Stimulated activated CD4-positive, alpha-beta T cell treated with anti-CD3 and anti-CD28 coated beads, Interleukin-15, amount 100 ng/mL, for 24 hours (primary cell): ENCODE measurements at places on chromosomes 6 and 20.

DNA sequence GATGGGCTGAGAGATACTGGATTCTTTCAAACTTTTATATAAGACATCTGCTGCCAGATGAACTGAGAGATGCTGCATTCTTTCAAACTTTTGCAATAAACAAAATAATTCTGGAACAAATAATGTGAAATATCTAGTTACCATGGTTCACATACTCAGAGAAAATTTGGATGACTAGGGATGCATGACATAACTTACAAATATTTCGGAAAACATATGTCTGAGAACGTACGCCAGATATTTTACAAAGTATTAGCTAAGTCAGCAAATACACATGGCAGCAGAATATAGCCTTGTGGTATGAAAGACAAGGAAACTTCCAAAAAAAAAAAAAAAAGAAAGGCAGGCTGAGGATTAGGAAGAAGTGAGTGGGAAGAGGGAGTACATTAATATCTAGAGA, 113.3 kb upstream of the TRAF3IP2 start:
- no peak for DNase-seq

DNA sequence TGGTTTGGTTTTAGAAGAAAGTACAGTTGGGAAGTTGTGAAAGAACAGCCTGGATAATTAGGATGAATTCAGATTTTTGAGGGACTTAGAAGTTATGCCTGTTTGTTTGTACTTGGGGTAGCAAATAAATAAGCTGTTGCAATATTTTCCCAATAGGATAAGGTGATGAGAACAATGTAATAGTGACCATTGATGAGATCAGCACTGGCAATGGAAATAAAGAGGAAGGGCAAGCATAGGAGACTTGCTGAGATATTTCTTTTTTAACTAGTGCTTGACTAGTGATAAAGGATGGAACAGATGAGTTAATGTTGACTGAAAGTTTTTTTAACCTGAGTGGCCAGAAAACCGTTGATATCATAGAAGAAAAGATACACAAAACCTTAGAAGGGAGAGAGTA, 498.8 kb downstream of the CDKAL1 start:
- DNase-seq: no peak

DNA sequence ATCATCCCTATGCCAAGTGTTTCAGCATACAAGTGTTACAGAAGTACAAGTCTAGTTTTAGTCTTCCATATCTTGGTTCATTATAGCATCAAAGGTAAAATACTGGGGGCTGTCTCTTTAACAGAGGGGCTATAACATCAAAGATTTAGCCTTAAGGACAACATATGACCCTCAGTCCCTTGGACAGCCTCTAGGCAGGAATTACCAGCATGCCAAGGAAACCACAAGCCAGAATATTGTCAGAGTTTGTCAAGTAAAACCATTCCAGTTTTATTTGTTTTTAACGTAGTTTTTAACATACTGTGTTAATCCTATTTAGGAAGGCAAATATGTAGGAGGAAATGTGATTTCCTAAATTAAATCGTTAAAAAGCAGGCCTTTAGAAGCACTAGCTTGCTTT, 18.6 kb downstream of the ZKSCAN8 start:
- DNase-seq: no peak

DNA sequence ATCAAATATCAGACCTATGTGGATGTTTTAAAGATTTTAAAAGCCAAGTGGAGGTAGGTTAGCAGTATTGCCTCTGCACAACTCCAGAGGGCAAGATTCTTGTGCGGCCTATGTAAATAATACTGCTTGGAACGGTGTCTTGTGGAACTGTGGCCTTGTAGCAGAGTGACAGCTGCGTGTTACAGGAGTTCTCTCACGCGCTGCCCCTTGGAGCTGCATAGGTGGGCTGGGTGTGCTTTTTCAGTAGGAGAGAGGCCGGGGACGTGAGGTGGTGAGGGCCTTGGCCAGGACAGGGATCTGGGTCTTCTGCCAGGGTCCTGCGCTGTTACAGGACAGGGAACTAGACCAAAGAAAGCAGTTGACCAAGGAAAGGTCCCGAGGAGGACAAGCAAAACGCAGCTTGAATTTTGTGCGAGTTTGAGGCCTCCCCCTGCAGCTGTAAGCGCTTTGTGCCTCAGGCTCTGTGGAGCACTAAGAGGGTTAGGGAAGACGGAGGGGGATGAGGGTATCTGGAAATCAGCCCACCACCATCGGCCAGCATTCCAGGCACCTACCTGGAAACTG, 1.5 kb downstream of the TMEM181 start:
- DNase-seq: no peak

- no peak for DNase-seq
Observed at GRCh38 chr6:139764498-139764986, 390.1 kb upstream of the CITED2 start.

- no peak for DNase-seq
Observed at GRCh38 chr6:21375151-21376116, 218.1 kb upstream of the SOX4 start.

DNA sequence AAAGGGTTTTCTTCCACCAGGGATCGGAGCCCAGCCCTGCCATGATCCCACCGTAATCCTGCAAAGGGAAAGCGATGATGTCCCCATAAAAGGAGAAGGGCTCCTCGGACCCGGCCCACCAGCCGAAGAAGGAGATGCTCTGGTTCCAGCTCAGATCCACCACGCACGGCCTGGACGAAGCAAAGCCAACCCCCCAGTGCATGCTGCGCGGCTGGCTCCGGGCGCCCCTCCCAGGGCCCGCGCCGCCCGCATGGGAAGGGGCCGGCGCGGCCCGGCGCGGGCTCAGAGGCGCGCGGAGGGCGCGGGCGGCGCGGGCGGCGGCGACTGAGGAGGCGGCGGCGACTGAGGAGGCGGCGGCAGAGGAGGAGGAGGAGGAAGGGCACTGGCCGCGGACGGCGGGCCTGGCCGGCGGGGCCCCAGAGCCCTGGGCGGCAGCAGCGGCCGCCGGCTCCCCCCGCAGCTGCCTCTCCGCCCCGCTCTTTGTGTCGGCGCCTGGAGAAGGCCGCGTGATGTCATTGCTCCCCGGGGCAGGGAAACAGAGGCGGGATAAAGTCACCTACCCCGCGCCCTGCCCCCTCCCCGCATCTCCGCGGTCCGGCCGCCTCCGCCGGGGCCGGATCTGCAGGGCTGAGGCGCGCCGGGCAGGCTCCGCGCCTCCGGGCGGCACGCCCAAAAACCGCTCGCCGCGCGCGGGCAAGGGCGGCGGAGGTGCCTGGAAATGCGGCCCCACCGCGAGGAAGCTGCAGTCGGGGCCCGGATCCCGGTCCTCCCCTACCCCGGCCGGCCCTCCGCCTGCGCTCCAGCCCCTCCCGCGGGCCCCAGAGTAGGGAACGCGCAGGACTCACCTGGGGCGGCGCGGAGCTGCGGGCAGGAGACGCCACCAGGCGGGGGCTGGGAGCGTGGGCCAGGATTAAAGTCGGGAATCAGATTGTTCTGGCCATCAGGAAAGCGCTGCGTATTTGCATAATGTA, at the start of gene FAXC:
Gene FAXC (minus strand): TSS at position 504 of the 971 bp plus-strand sequence. CDS start 302 bp downstream, at position 202.
- peak; percentile 32 for DNase-seq
